ENCODE measurements at places on chromosomes 6 and 20.

DNA sequence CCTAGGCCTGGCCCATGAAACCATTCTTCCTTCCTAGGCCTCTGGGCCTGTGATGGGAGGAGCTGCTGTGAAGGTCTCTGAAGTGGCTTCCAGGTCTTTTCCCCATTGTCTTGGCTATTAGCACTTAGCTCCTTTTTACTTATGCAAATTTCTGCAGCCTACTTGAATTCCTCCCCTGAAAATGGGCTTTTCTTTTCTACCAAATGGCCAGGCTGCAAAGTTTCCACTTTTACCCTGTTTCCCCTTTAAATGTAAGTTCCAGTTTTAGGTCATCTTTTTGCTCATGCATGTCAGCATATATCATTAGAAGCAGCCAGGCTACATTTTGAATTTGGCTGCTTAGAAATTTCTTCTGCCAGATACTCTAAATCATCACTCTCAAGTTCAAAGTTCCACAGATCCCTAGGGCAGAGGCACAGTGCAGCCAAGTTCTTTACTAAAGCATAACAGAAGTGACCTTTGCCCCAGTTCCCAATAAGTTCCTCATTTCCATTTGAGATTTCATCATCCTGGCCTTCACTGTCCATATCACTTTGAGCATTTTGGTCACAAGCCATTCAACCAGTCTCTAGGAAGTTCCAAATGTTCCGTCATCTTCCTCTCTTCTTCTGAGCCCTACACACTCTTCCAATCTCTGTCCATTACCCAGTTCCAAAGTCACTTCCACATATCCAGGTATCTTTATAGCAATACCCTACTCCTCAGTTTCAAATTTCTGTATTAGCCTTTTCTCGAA is 71.9 kb downstream of the TBC1D7 start:
- DNase-seq = no peak

DNA sequence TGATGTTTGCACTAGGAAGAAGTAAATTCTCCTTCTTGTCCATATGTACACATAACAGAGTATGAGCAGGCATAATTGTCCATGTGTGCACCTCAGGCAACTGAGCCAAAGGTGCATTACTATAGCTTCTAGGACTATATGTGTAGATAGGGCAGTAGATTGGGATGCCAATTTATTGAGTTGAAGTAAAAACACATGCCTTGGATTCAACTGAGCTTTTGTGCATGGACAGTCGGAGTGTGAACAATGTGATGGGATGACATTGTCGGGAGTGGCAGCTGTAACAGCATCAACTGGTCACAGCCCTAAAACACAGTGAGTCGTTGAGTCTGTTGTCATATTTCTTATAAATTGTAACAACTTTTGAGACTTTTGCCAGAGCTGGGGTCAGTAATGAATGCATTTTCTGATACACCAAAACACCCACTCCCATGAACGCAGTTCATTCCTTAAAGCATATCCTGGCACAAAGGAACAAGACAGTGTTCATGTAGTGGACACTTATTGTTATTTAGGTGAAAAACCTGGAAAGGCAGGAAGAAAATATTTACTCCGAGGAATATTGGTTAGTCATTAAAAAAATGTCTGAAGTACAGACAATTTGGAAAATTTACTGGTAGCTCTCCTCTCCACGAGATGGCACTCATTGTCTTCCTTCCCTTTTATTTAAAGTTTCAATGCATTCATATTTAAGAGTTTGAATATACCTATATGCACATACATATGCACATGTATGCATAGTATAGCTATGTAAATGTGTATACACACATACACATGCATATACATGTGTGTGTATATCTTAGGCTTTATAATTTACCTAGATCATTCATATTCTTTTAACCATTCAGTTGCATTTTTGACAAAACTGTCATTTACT is 302.0 kb upstream of the STXBP5 start:
- DNase-seq = no peak

DNA sequence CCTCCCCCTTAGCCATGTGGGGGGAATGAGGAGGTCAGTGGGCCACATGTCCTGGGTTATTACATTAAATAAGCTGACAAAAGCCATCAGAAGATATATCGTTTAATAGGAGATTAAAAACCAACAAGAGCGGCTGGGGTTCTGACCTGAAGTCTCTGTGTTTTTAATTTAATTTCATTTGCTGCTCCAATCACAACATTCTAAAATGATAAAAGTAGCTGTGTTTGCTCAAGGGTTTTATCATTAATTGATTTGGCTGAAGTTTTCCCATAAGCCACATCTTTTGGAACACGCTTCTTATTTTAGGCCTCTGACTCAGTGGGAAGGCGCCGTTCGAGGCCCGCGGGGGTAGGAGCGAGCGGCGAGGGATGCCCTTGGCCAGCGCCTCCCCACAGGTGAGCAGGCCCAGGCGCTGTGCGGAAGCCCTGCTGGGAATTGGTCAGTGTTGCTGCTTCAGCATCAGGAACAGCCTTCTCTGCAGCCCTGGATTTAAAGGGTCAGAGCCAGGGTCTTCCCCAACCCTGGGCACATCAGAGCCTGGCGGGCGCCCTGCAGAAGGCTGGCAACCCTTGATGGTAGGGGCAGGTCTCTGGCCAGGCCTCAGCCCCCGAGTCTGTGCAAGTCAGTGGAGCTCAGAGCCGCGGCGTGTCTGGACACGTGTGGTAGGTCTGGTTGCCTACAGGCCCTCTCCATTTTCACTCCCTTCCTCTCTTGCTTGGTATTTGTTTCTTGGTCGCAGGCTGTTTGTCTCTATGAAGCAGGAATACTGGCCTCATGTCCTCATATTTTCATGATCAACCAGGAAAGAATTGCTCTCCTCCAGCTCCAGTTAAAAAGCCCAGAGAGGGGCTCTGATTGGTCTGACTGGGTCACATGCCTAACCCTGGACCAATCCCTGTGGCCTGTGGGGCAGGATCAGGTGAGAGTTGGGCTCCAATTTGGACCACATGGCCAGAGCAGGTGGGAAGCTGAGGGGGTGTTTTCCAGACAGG is 30.9 kb upstream of the MLN start:
- DNase-seq = no peak

- no peak for DNase-seq
Measured at GRCh38 chr6:6588064-6588923, at the start of gene LY86. Gene LY86, plus strand, starts transcription at chr6:6588720. Its CDS starts 15 bp downstream, at chr6:6588735.

- DNase-seq = no peak
Measured at GRCh38 chr6:14088600-14089192, 28.9 kb upstream of the CD83 start.

- DNase-seq = no peak
Measured at GRCh38 chr6:115554060-115554459, 506.6 kb downstream of the FRK start.

DNA sequence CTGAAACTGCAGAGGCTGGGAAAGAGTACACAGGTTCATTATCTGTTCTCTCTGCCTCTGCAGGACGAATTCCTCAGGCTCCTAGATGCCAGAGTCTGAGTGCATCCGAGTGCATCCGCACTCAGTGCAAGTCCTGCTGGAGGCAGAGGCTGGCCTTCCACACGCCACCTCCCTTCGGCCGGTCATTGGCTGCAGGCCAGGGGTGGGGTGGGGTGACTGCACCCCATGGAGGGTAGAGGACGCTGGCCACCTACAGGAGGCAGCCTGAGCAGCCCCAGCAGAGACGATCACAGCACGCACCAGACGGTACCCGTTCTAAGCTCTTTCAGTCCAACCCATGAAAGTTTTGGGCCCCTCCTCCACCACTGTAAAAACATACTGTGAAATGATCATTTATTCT is 11.7 kb downstream of the SFT2D1 start:
- DNase-seq = no peak

- DNase-seq = no peak
Measured at GRCh38 chr6:162900503-162900902, 172.7 kb downstream of the PACRG start.

DNA sequence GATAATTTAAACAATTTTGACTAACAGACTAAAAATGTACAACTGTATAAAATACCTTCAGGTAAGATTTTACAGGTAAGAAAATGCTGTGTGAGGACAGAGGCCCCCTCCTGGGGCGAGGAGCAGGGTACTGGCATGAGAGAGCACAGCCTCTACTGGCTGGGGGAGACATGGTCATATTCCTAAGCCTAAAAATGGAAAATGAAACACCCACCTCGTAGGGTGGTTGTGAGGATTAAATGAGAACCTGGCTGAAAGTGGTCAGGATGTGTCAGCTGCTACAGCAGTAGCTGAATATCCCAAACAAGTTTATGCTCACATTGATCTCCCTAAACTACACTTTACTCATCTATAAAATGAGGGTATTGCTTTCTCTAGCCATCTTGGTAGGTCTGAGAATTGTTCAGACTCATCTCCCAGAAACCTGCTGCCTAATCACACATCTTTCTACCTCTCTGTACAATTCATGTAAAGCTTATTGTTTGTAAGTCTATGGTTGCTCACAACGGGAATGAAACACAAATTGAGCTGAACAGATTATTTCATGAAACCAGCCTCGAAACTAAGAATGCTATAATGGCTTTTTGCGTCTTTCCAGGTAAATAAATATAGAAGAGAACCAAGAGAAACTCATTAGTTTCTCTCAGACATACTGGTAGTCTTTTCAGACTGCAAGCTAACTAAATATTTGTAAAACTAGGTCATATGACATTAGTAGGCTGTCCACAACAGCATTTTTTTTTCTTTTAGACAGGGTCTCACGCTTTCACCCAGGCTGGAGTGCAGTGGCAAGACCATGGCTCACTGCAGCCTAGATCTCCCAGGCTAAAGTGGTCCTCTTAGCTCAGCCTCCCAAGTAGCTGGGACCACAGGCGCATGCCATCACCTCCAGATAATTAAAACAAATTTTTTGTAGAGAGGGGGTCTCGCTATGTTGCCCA is 69.6 kb downstream of the POPDC3 start:
- DNase-seq = no peak

DNA sequence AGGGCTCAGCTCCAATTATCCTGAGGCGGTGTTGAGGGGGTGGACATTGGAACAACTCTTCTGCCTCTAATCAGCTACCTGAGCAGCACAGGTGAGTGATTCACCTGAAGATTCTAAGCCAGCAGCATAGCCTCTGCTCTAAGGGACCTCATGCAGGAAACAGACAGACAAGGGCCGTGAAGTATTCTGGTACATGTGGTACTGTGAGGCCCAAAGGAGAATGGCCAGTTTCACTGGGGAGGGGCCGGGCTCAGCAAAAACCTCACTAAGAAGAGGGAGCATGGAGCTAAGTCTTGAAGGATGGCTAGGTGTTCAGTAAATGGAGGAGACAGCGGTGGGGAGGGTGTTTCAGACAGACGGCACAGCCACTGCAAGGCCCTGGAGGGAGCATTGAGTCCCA is 58.5 kb upstream of the CCDC167 start:
- DNase-seq = no peak

GRCh38 chr20:59572515-59572914 is 31.8 kb upstream of the PHACTR3 start:
- DNase-seq = no peak

DNA sequence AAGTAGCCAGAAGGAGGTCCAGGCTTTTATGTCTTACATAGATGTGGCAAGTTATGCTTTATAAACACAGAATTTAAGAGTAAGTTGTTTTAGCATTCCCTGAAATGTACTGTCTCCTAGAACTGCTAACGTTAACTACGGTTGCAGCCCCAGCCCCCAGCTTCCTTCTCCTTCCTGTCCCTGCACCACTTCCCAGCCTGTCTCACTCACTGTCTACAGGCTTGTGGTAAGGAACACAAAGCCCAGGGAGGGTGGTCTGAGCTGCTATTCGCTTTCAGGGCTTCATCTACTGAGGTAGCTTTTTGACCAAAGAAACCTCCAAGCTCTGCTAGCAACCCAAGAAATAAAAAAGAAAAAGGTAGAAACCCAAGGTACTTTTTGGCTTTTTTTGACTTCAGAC is 35.9 kb downstream of the PCSK2 start:
- DNase-seq = no peak
